Activated CD8-positive, alpha-beta memory T cell treated with anti-CD3 and anti-CD28 coated beads, Interleukin-2, amount 10 ng/mL, durations not matched to agents 7 days and 5 days (primary cell): ENCODE measurements at places on chromosomes 6 and 20. TPM values are rescaled to one million over a fixed set of nuclear protein-coding genes. Genes with fewer than 3 reads are reported as not detected.

TCP11 gene
- not detected for total RNA-seq

SMAP1 gene
- 33.7 TPM for total RNA-seq

SLC44A4 gene
- total RNA-seq = not detected

PSORS1C1 gene
- 0.26 TPM for total RNA-seq

FNDC1 gene
- total RNA-seq = not detected
